Activated CD4-positive, alpha-beta memory T cell treated with anti-CD3 and anti-CD28 coated beads for 36 hours (primary cell): ENCODE measurements at places on chromosomes 16 and 17. TPM values are rescaled to one million over a fixed set of nuclear protein-coding genes. Genes with fewer than 3 reads are reported as not detected.

GRCh38 chr17:46777943-46778915, 40.3 kb downstream of the WNT3 start:
- DNase-seq = no peak

The TLCD3A gene
- 8.4 TPM for total RNA-seq

DNA sequence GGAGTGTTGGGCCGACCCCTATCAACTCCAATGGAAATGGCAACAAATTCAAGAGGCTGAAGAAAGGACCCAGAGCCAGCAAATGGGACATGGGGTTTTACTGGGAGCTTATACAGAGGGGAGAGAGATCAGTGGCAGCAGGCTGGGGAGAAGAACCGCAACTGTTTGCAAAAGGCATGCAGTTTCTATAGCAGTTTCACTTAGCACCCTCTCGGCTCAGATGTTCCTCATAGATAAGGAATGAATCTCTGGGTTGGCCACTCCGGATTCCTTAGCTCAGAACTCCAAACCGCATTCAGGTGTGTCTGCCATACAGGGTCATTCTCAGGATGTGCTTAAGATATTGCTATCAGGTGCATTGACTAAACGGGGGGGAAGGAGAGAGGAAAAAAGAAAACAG, 71.1 kb upstream of the RPL38 start:
- no peak for DNase-seq

DNA sequence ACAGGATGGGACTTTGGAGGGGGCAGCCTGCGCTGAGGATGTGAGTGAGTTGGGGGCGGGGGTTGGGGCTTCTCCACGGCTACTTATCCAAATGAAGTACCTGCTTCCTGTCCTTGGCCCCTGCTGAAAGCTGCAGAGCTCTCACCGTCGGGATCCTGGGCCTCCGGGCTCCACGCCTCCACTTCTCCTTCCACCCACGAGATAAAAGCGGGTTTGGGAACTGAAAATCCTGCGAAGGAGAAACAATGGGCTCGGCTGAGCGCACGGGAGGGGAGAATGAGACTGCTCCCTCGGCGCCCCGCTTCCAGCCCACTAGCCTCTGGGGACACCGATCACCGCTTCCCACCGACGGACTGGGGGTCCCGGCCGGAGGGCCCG, 486 bp downstream of the ZNF785 start:
- DNase-seq = peak; percentile 36

The MYH8 gene
- total RNA-seq = not detected

The SEZ6L2 gene
- 0.38 TPM for total RNA-seq

DNA sequence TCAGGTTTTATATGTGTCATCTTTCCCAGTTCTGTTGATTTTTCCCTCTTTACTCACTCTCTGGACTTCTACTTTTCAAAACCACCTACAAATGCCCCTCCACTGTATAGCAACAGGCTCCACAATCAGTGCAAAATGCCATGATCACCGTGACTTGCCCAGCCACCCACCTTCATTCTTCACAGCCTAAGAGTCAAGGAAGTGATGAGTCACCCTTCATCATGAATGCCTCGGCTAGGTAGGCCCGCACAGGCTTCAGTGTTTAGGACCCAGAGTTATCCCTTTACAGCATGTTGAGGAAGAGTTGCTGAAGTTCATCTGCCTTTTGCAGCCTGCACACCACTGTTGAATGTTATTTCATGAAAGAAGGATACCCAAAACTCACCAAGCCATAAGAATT, 158.6 kb downstream of the PMP22 start:
- DNase-seq = no peak
